Type B pancreatic cell (in vitro differentiated cells): ENCODE measurements at places on chromosomes 5 and 9. TPM values are rescaled to one million over a fixed set of nuclear protein-coding genes. Genes with fewer than 3 reads are reported as not detected.

ST8SIA4 gene
- 18.0 and 21.4 TPM in 2 replicates for total RNA-seq

FOXD4 gene
- 0.17 and 0.75 TPM in 2 replicates for total RNA-seq

CD14 gene
- total RNA-seq: 0.17 TPM in 1 of 2 replicates, not detected in the other

C9orf153 gene
- total RNA-seq: 1.1 TPM in 1 of 2 replicates, not detected in the other

PDZD2 gene
- 4.3 and 6.0 TPM in 2 replicates for total RNA-seq

SV2C gene
- total RNA-seq: 0.64 and 6.9 TPM in 2 replicates

ZFR gene
- total RNA-seq: 56.7 and 67.1 TPM in 2 replicates

CDKN2B gene
- 18.4 and 64.0 TPM in 2 replicates for total RNA-seq

TAF11L2 gene
- not detected in 2 replicates for total RNA-seq

DNA sequence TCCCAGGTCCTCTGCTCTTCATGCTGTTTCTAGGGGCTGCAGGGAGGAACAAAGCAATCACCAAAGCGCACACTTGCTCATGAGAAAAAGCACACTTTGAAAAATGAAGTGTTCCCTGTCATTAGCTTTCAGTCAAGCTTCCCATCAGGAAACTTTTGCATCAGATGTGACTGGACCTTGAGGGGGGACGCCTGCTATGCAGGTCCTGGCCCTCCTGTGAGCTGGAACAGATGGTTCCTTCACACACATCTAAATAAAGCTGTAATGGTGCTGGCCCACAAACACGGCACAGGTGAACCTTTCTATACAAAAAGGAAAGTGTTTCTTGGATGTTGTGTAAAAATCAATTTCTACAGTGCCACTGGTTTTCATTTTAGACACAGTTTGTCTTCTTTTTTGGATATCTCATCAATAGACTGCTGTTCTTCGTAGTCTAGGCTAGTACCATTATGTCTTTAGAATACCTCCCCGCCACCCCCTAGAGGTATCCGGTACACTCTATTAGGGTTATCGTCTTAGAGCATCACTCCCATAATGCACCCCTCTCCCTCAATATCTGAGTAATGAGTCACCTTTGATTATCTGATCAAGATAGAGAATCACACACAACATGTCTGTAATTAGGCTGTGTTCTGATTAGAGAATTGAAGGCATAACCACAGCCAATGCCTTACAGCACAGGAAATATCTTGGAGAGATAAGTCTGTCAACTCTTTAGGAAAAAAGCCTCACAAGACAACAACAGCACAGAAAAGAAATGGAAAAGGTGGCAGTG is 266.3 kb downstream of the TLR4 start:
- H3K27me3 ChIP-seq: peaks cover 4% of the 10 kb centered on the region
- H3K4me1 ChIP-seq: no peaks in the 10 kb centered on the region

DNA sequence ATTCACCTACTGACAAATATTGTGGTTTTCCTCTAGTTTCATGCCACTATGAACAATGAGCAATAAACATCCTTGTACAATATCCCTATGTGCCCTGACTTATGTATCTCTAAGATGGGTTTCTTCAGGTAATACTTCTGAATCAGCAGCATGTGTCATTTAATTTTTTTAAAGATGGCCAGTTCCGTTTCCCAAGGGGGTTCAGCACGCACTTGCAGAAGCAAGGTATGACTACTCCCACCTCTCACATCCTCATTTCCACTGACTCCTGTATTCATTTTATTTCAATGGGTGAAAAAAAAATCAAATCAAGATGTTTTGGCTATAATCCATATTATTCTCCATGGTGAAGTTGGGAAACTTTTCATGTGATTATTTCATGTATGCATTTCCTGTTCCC is 14.7 kb upstream of the ADAMTS19 start:
- H3K27me3 ChIP-seq: no peaks in the 10 kb centered on the region
- H3K27ac ChIP-seq: no peak overlapping the region
- H3K4me1 ChIP-seq: no peaks in the 10 kb centered on the region
- no peak overlapping the region for H3K4me3 ChIP-seq
- H3K36me3 ChIP-seq: no peaks in the 10 kb centered on the region

- no peaks in the 10 kb centered on the region for H3K4me1 ChIP-seq
- no peak for DNase-seq
- peaks cover 12% of the 10 kb centered on the region for H3K36me3 ChIP-seq
- no peak overlapping the region for H3K27ac ChIP-seq
- no peaks in the 10 kb centered on the region for H3K27me3 ChIP-seq
These were observed 81.7 kb downstream of the ADAMTS19 start for GRCh38 chr5:129541648-129542251.

- H3K27me3 ChIP-seq: peaks cover 39% of the 10 kb centered on the region
- no peak for DNase-seq
- no peak overlapping the region for H3K4me3 ChIP-seq
These were observed 68.2 kb downstream of the FAM114A2 start for GRCh38 chr5:153970496-153970895.

DNA sequence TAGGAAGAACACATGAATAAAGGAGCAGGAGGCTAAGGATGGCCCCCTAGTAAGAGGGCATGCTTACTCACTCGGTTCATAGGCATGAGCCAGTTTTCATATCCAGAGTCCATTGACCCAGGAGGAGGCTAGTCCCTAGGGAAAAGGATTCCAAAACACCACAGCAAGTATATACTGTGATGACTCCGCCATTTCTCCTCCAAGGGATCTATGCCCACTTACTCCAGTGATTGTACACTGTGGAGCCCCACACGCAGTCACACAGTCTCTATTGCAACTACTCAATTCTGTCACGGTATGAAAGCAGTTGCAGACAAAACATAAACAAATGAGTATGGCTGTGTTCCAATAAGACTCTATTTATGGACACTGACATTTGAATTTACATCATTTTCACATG is 117.7 kb upstream of the ALDH1B1 start:
- no peak for DNase-seq
- no peak overlapping the region for H3K4me3 ChIP-seq
- no peaks in the 10 kb centered on the region for H3K36me3 ChIP-seq
- H3K4me1 ChIP-seq: peaks cover 4% of the 10 kb centered on the region

DNA sequence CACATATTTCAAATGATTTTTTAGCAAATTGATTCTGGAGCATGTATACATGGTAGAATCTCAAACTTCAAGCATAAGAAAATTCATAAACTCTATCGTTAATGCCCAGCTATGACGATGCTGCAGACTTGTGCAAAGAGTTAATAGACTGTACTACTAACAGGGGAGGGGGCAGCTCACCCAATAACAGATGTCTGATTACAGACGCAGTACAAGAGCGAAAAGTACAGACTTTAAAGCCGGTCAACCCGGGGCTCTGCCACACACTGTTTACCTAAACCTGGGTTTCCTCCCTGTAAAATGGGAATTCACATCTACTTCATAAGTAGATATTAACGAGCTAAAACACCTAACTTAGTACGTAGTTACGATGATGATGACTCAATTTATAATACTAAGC is 651 bp downstream of the TRIM23 start:
- no peak for DNase-seq
- H3K27ac ChIP-seq: peak overlapping the region; percentile 96
- peaks cover 18% of the 10 kb centered on the region for H3K4me1 ChIP-seq
- no peaks in the 10 kb centered on the region for H3K36me3 ChIP-seq
- peak overlapping the region; percentile 98 for H3K4me3 ChIP-seq
- H3K27me3 ChIP-seq: no peaks in the 10 kb centered on the region

- H3K27me3 ChIP-seq: peaks cover 7% of the 10 kb centered on the region
- peaks cover 28% of the 10 kb centered on the region for H3K4me1 ChIP-seq
- peak overlapping the region; percentile 99 for H3K4me3 ChIP-seq
- H3K36me3 ChIP-seq: peaks cover 22% of the 10 kb centered on the region
- peak overlapping the region; percentile 98 for H3K27ac ChIP-seq
These were observed 1.9 kb downstream of the MTAP start for GRCh38 chr9:21804331-21804730.

DNA sequence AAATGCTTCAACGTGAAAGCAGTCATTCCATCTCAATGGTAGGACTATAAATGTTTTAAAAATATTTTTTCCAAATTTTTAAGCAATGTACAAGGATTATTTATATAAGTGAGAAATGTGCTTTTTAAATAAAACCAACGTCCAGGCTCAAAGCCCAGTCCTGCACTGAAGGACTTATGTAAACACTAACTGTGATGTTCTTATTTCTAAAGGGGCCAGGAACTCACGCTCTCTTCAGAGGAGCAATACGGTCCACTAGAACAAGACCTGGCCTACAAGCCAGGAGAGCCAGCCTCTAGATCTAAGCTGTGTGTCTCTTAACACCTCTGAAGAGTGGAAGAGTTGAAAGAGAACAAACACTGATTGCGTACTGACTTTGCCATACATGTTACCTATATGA is 12.1 kb downstream of the TTLL11 start:
- H3K4me3 ChIP-seq: no peak overlapping the region
- H3K4me1 ChIP-seq: peaks cover 6% of the 10 kb centered on the region
- H3K27ac ChIP-seq: no peak overlapping the region
- no peak for DNase-seq
- no peaks in the 10 kb centered on the region for H3K36me3 ChIP-seq

DNA sequence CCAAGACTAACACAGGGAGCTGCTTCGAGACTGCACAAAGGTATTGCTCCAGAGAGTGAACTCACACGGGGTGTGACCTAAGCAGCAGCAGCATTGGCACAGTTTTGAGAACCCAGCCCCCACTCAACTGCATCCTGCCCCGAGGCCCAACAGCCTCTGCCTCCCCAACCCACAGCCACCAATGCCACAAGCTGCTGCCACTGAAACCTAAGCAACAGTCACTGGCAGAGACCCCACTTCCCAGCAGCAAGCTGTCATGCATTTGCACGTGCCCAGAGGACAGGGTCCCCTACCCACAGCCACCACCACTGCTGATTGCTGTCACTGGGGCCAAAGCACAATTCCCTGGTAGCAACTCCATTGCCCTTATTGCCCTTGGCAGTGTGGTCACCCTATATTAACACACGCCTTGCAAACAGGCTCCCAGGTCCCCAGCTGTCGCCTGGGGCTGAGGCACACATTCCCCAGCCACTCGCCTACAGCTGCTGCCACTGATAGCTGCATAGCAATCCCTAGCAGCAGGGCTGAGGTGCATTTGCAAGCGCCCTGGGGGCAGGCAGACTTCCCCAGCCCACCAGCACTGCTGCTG is 141.0 kb downstream of the AGTPBP1 start:
- H3K4me3 ChIP-seq: no peak overlapping the region
- peaks cover 31% of the 10 kb centered on the region for H3K36me3 ChIP-seq
- H3K4me1 ChIP-seq: peaks cover 7% of the 10 kb centered on the region
- DNase-seq: no peak
- no peak overlapping the region for H3K27ac ChIP-seq

DNA sequence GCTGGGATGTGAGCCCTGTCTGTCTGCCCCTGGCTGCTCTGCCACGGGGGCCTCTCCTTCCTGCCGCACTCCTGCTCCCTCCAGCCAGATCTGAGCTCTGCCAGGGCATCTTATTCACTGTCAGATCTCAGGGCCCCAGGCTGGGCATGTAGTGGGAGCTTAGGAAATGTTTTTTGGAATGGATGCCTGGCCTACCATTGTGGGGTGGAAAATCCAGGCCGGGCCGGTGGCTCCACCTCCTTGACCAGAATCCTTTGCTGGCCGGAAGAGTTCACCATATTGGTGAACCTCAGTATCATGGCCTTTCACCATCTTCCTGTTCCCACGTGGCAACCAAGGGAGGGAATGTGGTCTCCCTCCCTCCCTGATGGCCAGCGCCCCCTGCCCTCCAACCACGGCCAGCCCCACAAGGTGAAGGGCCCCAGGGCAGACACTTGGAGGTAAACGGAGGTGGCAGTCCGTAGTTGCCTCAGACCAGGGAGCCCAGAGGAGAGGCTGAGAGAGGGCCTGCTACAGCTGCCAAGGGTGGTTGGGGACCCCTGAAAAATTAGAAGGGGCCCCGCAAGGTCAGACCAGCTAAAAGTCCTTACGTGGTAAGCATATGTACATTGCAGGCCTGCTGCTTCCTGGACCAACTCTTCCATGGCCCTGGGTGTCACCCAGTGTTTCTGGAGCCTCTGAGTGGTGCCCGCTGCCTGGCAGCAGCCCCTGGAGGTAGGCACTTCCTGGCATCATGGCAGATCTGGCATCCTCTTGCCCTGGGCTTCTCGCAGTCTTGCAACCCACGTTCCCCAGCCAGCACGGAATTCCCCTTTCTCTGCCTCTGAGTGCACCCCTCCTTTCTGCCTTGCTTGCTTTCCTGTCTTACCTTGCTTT is 153.3 kb downstream of the RGS3 start:
- H3K4me1 ChIP-seq: peaks cover 57% of the 10 kb centered on the region
- H3K27ac ChIP-seq: no peak overlapping the region
- H3K36me3 ChIP-seq: no peaks in the 10 kb centered on the region
- no peak overlapping the region for H3K4me3 ChIP-seq

GRCh38 chr9:78502566-78502965 is 205.6 kb downstream of the PSAT1 start:
- H3K4me3 ChIP-seq: no peak overlapping the region
- H3K36me3 ChIP-seq: no peaks in the 10 kb centered on the region
- no peak for DNase-seq

DNA sequence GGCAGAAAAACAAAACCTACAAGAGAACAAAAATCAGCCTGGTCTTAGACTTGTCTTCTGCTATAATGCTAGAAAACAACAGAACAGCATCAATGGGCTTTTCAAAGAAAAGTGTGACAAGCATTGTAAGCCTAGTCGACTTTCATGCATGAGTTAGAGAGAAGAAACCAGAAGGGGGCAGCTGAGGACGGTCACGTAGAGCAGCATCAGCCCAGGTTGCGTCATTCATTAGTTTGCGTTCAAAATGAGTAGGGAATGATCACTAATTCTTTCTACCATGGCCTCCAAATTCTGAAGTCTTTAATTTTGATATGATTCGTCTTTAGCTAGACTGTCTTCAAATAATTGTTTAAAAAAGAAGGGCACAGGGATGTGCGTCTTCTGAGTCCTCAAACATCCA is 4.7 kb upstream of the ISCA1 start:
- no peaks in the 10 kb centered on the region for H3K36me3 ChIP-seq
- peaks cover 11% of the 10 kb centered on the region for H3K4me1 ChIP-seq
- no peaks in the 10 kb centered on the region for H3K27me3 ChIP-seq
- no peak for DNase-seq

- DNase-seq: no peak
- peaks cover 11% of the 10 kb centered on the region for H3K4me1 ChIP-seq
- no peaks in the 10 kb centered on the region for H3K27me3 ChIP-seq
- H3K4me3 ChIP-seq: no peak overlapping the region
- H3K27ac ChIP-seq: no peak overlapping the region
These were observed 1023.7 kb upstream of the DMAC1 start for GRCh38 chr9:8823131-8823895.

- H3K4me3 ChIP-seq: no peak overlapping the region
- H3K27me3 ChIP-seq: no peaks in the 10 kb centered on the region
- DNase-seq: no peak
- H3K27ac ChIP-seq: no peak overlapping the region
These were observed 98.1 kb downstream of the RAPGEF6 start for GRCh38 chr5:131536850-131537448.

GRCh38 chr5:140707812-140708211 is 7.6 kb downstream of the ZMAT2 start:
- H3K4me3 ChIP-seq: no peak overlapping the region
- no peak for DNase-seq
- H3K27ac ChIP-seq: no peak overlapping the region
- peaks cover 22% of the 10 kb centered on the region for H3K36me3 ChIP-seq
- H3K27me3 ChIP-seq: peaks cover 7% of the 10 kb centered on the region
